ENCODE measurements at places on chromosomes 7 and 10.

- no peak for DNase-seq
These were observed 4.9 kb downstream of the TMEM130 start for GRCh38 chr7:98864731-98865453.

DNA sequence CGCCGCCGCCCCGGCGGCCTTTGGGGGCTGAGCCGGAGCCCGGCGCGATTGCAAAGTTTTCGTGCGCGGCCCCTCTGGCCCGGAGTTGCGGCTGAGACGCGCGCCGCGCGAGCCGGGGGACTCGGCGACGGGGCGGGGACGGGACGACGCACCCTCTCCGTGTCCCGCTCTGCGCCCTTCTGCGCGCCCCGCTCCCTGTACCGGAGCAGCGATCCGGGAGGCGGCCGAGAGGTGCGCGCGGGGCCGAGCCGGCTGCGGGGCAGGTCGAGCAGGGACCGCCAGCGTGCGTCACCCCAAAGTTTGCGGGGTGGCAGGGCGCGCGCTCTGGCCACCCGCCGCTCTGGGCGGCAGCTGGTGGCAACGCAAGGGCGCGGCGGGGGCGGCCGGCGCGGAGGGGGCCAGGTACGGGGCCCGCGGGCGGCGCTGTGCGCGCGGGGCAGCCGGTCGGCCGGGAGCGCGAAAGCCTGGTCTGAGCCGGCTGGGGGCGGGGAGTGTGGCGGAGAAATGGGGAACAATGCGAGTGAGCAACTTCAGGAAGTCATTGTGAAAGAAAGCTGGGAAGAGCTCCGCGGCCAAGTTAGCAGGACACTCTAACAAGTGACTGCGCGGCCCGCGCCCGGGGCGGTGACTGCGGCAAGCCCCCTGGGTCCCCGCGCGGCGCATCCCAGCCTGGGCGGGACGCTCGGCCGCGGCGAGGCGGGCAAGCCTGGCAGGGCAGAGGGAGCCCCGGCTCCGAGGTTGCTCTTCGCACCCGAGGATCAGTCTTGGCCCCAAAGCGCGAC is at the start of gene IKZF1:
IKZF1 (plus strand) TSS at position 588 of the 782 bp plus-strand sequence. CDS start 14,346 bp downstream, outside the sequence.
- DNase-seq = no peak

DNA sequence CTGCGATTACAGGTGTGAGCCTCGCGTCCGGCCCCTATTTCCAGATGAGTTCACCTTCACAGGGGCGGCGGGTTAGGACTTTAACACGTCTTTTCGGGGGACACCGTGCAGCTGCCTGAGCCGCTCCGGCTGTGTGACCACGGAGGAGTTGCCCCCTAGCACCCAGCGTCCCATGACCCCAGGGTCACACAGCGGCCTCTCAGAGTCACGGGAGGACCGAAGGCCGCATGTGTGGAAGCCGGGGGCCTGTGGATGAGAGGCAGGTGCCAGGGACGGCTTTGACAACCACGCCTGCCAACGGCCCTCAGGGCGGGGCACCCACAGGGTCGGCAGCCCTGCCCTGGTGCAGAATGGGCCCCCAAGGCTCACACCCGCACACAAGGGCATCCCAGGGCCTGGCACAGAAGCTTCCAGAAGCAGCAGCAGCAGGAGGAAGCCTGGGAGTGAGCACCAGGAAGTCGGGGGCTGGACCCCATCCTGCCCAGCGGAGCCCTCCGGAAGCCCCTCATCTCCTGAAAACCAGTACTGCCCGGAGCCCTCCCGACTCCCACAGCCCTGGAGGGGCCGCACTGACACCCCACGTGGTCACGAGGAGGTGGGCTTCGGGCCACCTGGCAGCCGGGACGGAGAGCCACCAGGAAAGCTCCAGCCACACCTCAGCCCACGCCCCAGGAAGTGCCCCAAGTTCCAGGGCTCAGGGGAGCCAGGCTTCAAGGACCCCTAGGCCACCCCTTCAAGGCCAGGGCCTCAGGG is 32.7 kb downstream of the ADAP1 start:
- no peak for DNase-seq

DNA sequence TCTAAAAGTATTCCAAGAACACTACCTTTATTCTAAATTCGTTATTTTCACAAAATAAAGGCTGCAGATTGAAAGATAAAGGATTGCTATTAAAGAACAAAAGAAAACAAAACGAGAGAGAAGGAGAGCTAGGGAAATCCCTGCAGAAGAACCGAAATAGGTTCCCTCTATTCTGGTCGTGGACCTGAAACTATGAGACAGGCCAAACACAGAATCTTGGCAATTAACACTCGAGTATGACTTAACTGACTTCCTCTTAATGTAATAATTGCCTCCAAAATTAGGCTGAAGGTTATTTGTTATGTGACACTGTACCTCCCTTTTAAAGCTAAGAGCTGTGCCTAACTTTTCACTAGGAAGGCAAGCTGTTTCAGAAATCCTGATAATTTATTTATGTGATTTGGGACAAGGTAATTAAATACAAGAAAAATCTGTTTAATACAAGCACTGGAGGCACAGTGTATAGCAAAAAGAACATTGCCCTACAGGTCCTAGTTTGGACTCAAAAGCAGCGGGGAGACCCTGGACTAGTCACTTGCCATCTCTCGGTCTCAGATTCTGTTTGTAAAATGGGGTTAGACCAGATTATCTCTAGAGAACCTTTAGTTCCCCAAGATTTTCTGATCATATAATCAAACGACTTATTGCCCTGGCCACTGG is 11.6 kb downstream of the NAMPT start:
- no peak for DNase-seq

- no peak for DNase-seq
These were observed 444.6 kb downstream of the NRG3 start for GRCh38 chr10:82319562-82319961.

- no peak for DNase-seq
These were observed 63.8 kb downstream of the KLHDC10 start for GRCh38 chr7:130134106-130134636.

DNA sequence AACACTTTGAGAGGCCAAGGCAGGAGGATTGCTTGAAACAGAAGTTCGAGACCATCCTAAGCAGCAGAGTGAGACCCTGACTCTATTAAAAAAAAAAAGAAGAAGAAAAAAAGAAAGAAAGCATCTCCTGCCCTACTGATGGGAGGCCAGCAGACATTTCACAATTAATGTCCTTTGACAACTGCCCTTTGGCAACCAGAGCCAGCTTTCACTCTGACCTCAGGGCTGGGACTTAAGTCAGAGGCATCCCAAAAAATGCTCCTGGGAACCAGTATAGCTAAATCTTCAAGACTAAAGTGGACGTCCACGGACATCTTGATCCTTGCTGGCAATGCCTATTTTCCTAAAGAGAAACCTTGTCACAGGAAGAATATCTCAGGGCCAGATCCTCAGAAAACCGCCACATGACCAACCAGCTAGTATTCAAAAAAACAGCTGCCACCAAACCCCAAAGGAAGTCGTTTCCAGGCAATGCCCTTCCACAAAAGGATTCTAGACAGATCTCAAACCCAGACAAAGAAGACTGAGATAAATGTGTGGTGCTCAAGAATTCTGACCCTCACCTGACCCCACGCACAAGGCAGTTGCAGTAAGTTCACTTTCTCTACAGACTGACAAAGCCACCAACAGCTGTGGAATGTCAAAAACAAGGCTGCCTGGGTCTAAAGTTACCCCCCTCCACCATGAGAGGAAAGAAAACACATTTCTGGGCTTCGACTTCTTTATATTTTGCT is 18.4 kb downstream of the GFRA1 start:
- no peak for DNase-seq

DNA sequence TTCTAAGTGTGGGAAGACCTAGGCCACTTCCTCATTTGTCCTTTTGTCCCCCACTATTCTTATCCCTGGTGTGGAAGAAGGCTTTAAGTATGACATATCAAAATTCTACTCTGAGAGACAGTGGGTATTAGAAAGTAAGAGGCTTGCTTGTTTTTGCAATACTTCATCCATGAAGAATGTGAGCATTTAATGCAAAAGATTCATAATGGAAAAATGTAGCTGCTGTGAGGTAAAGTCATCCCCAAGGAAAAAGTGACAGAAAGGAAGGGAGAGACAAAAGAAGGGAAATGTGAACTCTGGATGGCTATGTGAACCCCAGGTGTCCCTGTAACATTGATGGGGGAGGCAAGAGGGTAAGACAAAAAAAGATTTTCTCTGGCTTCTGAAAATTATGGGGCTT is 607.5 kb downstream of the SORCS1 start:
- DNase-seq = no peak

DNA sequence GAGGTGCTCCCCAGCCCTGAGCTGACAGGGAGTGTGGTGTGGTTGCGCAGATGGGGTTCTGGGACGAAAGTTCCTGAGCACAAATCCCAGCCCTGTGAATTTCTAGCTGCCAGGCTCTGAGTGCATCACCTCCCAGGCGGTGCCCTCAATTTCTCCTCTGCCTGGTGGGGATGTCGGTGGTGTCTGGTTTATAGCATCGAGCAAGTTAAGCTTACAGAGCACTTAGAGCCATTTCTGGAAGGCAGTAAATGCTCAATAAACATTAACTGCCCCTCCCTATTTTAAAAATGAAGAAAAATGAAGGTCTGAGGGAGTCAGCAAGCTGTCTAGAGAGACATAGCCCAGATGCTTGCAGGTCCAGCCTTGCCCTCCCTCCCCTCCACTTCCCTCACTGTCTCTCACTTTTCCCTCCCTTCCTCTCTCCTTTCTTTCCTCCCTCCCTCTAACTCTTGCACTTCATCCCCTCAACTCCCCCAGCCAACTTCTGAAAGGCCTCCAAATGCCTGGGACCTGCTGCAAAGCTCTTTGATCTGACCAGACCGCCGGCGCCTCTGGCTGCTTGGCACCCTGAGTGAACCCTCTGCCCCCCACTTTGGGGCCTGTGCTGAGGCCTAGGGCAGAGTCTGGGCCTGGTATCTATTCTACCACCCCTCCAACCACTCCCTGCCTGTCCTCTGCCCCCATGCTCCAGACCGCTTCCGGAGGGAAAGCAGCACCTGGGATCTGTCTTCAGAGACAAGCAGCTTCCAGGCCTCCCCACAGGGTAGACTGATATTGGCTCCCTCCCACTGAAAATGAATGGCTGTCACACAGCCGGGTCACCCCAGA is 438.3 kb downstream of the RPS24 start:
- DNase-seq = no peak

- DNase-seq = no peak
These were observed 17.0 kb upstream of the GIMAP2 start for GRCh38 chr7:150668472-150668911.

DNA sequence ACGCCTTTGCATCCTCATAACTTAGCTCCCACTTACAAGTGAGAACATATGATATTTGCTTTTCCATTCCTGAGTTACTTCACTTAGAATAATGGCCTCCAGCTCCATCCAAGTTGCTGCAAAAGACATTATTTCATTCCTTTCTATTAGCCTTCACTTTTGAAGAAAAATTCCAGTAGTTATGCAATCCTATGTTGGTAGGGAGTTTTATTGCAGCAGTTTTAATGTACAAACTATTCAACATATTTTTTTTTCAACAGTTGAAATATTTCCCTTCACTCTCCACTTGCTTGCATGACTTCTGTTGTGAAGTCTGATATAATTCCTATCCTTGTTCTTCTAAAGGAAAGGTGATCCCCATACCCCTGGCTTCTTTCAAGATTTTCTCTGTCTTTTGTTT is 27.3 kb upstream of the ARHGAP22 start:
- no peak for DNase-seq

GRCh38 chr7:30184791-30185487 is 50.2 kb downstream of the MTURN start:
- DNase-seq = peak; percentile 87

- DNase-seq = no peak
These were observed 206.7 kb upstream of the POT1 start for GRCh38 chr7:125136341-125136740.

DNA sequence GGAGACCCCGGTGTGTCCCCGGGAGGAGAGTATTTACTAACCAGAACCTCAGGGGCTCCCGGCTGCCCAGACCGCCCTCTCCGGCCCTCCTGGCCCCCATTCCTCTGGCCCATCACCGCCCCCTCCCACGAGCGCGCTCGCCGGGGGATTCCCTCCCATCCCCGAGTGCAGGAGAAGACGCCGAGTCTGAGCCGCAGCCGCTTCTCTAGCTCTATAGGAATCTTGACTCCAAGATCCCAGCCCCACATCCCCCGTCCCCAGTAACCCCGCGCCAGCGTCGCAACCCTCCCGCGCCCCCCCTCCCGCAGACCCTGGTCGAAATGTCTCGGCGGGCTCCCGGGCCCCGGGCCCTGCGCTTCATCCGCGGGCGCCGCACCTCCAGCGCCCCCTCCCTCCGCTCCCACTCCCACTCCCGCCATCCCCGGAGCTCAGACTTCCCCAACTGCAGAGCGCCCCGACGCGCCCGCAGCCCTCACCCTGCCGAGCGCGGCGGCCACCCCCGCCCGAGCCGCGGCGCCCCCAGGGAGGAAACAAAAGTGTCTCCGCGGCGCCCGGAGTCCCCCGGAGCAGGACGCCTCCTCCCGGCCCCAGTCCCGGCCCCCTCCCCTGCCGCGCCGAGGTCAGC is 541 bp downstream of the ELMO1 start:
- no peak for DNase-seq

GRCh38 chr10:121526135-121526790 is 72.0 kb downstream of the FGFR2 start:
- no peak for DNase-seq

DNA sequence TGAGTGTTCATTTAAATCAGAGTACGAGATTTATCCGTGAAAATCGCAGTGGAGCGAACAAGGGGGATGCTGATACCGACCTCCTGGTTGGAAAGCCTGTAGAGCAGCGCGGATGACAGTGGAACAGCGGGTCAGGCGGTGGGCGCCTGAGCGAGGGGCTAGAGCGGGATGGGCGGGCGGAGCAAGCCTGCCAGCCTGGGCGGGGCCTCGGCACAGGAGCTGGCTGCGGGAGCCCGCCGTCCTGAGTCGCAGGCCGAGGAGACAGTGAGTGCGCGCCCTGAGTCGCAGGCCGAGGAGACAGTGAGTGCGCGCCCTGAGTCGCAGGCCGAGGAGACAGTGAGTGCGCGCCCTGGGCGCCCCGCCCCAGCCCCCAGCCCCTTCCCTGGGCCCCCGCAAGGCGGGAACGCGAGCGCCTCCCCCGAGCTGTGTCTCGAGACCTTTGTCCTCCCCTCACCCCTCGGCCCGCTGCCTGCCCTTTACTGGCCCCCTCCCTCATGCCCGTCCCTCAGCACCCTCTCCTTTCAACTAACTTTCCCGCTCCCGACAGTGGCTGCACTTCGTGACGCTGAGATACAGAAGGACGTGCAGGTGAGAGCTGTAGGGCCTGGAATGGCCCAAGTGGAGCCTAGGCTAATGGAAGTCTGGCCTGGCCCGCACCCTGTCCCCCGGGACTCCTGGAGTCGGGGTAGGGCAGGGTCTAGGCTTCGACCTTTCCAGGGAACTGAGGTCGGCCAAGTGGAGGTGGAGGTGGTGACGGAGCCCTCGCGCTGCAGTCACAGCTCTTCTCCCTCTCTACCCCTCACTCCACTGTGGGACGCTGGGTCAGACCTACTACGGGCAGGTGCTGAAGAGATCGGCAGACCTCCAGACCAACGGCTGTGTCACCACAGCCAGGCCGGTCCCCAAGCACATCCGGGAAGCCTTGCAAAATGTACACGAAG is at the start of gene AS3MT:
AS3MT (plus strand) TSS at position 213 of the 941 bp plus-strand sequence; CDS start at position 336, 123 bp downstream.
- no peak for DNase-seq

All from globus pallidus (tissue), 1 donor.